ENCODE measurements at places on chromosomes 16 and 17.

DNA sequence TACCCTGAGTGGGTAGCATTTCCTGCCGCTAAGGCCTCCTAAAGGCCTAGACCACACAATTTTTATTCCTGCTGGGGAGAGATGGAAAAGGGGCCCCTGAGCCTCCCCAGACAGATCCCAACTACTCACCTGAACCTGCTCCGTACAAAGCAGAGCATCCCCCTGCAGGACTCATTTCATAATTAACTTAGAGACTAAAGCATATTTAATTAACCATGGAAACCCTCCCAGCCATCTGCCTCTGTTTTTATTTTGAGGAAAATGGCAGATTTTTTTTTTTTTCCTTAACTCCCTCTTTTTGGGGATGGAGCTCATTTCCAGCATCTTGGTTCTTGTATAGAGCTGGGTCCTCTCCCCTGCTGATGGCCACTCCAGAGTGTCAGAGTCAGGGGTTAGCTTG is 96.5 kb upstream of the CRHR1 start:
- no peak for DNase-seq

DNA sequence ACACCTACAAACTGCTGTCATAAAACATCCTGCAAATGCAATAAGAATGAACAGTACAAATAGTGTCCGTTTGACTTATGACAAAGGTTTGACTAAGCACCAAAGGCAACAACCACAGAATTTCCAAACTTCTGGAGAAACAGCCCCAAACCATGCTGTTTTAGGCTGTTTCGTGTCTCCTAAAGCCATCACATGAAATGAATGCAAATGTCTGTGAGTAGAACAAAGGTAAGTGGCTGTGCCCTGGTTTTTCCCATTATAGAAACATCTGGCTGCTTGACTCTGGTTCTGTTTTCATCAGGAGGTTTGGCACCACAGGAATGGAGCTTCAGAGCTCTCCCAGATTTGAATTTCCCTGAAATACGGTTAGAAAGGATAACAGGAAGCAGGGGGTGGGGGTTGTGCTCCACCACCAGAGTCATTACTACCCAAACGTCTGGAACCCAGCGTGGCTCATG is 4.6 kb upstream of the EMP2 start:
- DNase-seq: no peak

DNA sequence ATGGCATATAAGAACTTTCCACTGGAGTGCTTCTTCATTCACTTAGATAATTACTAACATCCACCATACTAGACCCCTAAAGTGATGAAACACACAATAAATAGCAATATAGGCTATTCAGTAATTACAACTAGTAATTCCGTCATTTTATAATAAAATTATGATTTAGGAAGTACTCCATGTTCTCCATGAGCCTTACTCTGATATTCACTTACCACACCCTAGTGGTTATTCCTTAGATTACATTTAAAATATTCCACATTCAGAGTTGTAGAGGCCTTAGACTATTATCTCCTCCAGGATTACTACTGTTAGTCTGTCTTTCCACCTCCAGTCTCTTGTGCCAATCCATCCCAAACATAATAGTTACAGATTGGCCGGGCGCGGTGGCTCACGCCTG is 62.4 kb downstream of the STH start:
- DNase-seq: no peak

GRCh38 chr17:55354941-55355340 is 66.7 kb downstream of the MMD start:
- DNase-seq: no peak

GRCh38 chr16:30076276-30076791 is 540 bp downstream of the PPP4C start:
- DNase-seq: no peak

DNA sequence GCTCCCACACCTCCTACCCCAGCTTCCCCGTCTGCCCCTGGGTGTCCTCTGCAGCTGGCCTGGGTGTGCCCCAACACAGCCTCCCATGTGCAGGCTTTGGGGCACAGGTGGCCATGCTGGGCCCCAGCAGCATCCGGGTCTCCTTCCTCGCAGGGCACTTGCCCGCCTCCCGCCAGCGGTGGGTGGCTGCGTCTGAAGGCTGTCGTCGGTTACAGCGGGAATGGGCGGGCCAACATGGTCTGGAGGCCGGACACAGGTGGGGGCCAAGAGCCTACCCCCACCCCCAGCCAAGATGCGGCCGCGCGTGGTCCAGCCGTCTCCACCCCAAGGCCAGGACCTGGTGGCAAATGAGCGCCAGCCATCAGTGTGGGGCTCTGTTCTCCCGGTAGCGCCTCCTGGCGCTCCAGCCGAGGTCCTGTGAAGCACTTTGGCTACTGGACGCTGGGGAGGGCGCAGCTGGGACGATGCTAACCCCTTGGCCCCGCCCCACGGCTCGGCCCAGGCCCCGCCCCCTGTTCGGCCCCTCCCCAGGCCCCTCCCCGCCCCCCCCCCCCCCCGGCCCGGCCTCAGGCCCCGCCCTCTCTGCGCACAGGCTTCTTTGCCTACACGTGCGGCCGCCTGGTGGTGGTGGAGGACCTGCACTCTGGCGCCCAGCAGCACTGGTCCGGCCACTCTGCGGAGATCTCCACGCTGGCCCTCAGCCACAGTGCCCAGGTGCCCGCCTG is 7.3 kb upstream of the RHOT2 start:
- peak; percentile 64 for DNase-seq

DNA sequence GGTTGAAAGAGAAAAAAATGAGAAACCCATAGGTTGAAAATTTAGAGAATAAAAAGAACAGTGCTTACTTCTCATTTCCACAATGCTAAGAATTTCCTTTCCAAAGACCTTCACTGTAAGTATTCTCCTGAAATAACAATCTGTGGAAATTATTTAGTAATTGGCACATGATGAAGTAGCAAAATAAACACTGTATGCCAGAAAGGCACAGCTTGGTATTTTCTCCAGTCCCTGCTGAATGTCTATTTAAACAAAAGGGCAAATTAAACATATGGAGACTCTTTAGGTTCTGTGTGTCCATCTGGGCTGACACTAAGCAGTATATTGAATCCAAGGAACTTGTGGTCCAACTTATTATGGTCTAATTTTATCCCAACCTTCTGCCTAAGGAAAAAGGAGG is 46.1 kb downstream of the CHCT1 start:
- DNase-seq: no peak

DNA sequence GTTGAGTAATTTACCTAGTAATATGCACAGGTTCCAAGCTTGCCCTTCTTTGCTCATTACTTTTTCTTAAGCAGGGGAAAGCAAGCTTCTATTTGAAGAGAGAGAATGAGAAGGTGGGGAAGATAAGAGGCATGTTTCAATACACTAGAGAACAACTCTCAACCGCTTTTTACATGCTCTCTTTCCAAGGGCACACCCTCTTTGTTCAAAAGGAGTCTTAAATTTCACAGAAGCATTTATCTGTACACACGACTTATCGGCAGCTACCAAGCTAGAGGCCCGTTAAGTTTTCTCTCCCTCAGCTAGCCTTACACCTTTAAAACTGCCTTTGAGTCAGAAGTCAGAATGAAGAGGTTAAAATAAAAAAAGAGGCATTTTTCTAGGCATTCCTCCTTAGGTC is 79.6 kb downstream of the STH start:
- no peak for DNase-seq

DNA sequence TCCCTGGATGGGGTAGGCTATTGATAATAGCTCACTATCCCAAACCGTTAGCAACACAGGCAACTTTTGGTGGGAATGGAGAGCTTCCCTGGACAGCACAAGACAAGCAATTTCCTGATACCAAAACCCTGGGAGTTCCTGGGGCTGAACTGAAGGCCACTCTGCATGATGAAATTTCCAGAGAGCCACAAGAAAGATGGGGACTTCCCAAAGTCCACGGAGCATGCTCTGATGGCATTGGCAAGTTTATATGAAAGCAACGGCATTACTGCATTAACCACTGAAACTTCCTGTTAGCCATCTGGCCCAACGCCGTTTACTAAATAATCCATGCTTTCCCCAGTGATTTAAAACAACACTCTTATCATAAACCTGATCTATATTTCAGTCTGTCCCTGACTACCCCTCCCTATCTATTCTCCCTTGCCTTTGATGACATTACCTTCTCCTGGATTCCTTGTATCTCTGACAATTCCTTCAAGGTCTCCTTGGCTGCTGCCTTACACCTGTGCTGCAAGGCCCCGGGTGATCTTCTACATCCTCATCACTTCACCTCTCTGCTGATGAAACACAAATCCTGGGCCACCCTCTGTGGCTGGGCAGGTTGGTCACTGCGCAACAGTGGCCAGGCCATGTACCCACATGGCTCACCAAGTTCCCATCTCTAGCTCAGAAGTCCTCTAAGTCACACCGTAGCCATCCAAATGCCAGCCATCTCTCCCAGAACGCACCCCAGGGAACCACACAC is 108.5 kb upstream of the RCVRN start:
- DNase-seq: no peak

DNA sequence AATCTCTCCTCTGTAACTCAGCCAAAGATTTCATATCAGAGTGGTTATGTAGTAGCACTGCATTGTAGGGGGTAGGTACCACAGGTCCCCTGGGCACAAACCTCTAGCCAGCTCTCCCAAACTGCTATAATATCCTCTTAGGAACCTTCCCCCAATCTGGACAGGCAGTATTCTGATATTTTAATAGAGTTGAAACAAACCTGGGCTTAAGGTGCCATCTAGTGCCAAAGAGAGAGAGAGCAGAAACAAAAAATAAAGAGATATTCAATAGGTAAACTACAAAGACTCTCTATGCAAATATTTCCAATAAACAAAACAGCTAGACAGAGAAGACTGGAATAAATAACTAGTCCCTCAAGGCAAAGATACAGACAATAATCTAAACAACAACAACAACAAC is 1070.0 kb downstream of the CDH11 start:
- no peak for DNase-seq

All from CD4-positive, alpha-beta T cell treated with Interleukin-15 for 4 hours (primary cell).